ENCODE measurements at places on chromosomes 6 and 20. TPM values are rescaled to one million over a fixed set of nuclear protein-coding genes. Genes with fewer than 3 reads are reported as not detected.

DNA sequence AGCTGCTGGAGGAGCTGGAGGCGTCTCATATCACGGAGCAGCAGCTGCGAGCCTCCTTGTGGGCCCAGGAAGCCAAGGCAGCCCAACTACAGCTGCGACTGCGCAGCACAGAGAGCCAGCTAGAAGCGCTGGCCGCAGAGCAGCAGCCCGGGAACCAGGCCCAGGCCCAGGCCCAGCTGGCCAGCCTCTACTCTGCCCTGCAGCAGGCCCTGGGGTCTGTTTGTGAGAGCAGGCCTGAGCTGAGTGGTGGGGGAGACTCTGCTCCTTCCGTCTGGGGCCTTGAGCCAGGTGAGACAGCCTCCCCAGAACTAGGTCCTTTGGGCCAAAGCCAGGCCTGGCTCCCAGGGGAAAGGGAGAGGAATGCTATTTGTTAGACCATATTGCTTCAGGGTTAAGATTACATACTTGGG is 31.7 kb downstream of the C20orf173 start:
- no peak for DNase-seq

GRCh38 chr6:72248621-72249020 is 362.3 kb downstream of the RIMS1 start:
- DNase-seq: no peak

DNA sequence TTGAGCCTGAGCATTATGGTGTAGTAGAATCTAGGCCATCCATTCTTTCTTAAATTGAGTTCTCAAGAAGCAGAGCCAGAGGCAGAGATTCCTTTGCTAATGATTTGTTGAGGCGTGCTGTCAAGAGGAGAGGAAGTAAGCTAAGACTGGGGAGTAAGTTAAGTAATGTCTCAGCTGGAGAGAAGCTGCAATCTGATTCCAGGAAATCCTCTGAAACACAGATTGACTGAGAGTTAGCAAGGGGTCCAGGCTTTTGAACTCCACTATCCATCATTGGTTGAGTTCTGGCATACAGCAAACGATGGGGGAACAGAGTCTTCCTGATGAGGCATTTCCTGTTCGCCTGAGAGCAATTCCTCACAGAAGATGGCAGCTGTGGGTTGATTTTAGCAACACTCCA is 207.4 kb upstream of the RAB32 start:
- DNase-seq: no peak

DNA sequence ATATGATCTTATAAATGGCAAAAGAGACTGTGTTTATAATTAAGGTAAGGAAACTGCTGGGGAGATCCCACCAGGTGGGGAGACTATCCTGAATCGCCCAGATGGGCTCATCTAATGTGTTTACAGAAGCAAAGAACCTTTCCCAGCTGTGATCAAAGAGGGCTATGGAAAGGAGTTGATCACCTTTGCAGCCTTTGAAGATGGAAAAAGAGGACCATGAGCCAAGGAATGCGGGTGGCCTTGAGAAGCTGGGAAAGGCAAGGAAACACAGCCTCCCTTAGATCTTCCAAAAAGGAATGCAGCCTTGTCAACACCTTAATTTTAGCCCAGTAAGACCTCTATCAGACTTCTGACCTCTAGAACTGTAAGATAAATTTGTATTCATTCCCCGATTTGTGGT is 66.5 kb upstream of the ADGRG6 start:
- no peak for DNase-seq

- DNase-seq: no peak
Measured at GRCh38 chr6:18186540-18187250, 31.5 kb downstream of the KDM1B start.

DNA sequence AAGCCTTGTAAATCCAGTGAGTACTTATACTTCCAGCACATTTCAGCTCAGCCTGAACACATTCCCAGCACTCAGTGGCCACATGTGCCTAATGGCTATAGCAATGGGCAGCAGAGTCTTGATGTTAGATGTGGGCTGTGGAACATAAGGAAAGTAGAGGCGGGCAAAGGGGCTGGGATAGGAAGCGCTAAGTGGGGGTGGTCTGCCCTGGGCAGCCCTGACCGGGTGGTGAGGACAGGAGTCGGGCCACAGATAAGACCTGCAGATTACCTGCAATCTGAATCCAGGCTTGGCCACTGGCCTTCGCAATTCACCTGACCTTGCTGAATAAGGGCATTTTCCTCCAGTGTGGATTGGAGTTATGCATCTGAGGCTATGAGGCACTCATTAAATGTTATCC is 11.1 kb upstream of the HMGA1 start:
- DNase-seq: no peak

The WFDC10B gene
- not detected for total RNA-seq
